ENCODE measurements at places on chromosomes 7 and 10. TPM values are rescaled to one million over a fixed set of nuclear protein-coding genes. Genes with fewer than 3 reads are reported as not detected.

STOX1 gene
- 0.42 TPM for total RNA-seq

ABCB4 gene
- total RNA-seq, result not detected

CD36 gene
- total RNA-seq, result not detected

SPDYE8 gene
- total RNA-seq, result not detected

ATXN7L1 gene
- total RNA-seq, result 5.0 TPM

MOSPD3 gene
- 42.1 TPM for total RNA-seq

ZNF239 gene
- total RNA-seq, result 0.52 TPM

ASZ1 gene
- not detected for total RNA-seq

GDF10 gene
- total RNA-seq, result not detected

PRSS37 gene
- not detected for total RNA-seq

- H3K27ac ChIP-seq, result peak overlapping the region; percentile 98
- DNase-seq, result no peak
- no peaks in the 10 kb centered on the region for H3K36me3 ChIP-seq
- peaks cover 69% of the 10 kb centered on the region for H3K4me1 ChIP-seq
Measured at GRCh38 chr10:3807211-3807927, 22.4 kb upstream of the KLF6 start.

DNA sequence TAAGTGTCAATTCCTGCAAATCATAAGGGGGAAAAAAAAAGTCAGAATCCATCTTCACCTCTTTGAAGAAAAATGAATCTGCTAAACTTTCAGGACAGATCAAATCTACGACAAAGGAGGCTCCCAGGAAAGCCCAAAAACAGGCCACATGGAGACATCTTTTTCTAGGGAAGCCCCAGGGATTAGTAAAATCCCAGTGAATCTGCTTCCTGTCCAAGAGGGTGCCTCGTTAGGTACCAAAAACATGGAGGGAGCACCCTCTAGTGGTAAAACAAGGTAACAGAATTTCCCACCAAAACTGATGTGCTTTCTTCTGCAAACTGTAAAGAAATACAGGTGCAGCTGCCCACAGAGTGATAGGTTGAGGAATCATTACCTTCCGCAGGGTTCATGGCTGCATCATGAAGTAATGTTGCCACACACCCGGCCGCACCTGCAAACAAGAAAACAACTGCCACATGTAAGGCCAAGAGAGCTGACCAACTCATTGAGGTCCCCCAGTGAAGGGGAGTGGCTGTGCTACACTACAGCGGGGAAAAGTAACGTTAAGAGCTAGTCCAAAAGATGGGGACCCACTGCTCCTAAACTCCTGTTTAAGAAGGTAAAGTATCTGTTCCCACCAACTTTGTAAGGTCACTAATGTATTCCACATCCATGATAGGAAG is 7.9 kb downstream of the SLC25A28 start:
- peak overlapping the region; percentile 31 for H3K27ac ChIP-seq
- H3K4me3 ChIP-seq, result no peak overlapping the region
- H3K36me3 ChIP-seq, result peaks cover 44% of the 10 kb centered on the region

DNA sequence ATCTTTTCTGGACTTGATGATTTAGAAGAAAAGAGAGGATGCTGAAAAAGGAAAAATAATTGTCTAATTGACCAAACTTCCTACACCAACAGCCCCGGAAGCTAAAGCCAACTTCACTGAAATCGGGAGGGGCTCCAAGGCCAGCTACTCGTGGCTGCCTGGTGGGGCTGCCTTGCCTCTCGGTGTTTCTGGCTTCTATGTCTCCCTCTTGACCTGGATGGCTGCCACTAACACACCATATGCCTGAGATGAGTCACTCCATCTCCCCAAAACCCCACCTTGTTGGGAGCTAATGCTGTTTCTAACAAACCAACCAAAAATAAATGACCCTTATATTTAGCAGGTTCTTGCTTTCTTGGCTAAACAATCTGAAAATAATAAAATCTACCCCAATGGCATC is 87.6 kb upstream of the AFAP1L2 start:
- H3K4me3 ChIP-seq, result peak overlapping the region; percentile 53
- no peaks in the 10 kb centered on the region for H3K27me3 ChIP-seq
- H3K27ac ChIP-seq, result peak overlapping the region; percentile 68
- no peak for DNase-seq
- peaks cover 45% of the 10 kb centered on the region for H3K36me3 ChIP-seq

GRCh38 chr10:76944640-76945039 is 693.0 kb downstream of the KCNMA1 start:
- H3K4me3 ChIP-seq, result no peak overlapping the region
- no peaks in the 10 kb centered on the region for H3K36me3 ChIP-seq
- no peak for DNase-seq
- H3K27ac ChIP-seq, result no peak overlapping the region
- H3K4me1 ChIP-seq, result no peaks in the 10 kb centered on the region
- peaks cover 2% of the 10 kb centered on the region for H3K27me3 ChIP-seq

DNA sequence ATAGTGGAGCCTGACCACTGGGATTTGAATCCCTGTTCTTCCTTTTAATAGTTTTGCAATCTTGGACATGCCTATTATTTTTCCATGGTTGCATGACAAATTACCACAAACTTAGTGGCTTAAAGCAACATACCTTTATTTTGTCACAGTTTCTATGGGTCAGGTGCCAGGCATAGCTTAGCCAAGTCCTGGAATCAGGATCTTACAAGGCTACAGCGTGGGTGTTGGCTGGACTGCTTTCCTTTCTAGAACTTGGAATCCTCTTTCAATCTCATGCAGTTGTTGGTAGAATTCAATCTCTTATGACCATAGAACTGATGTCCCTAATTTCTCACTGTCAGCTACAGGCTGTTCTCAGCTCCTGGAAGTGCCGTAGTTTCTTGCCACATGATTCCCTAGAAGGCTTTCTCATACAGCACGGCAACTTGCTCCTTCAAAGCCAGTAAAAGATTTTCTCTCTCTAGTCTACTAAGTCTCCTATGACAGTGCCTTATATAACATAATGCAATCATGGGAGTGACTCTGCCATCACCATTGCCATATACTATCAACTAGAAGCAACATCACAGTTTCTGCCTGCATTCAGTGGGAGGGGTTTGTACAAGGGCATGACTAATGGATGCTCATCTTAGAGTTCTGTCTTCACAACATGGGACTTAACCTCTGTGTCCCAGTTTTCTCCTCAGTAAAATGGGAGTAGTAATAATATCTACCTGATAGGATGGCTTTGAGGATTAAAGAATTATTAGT is 243.4 kb upstream of the FZD1 start:
- DNase-seq, result no peak
- no peak overlapping the region for H3K4me3 ChIP-seq
- H3K27ac ChIP-seq, result no peak overlapping the region
- no peaks in the 10 kb centered on the region for H3K27me3 ChIP-seq
- H3K36me3 ChIP-seq, result no peaks in the 10 kb centered on the region

DNA sequence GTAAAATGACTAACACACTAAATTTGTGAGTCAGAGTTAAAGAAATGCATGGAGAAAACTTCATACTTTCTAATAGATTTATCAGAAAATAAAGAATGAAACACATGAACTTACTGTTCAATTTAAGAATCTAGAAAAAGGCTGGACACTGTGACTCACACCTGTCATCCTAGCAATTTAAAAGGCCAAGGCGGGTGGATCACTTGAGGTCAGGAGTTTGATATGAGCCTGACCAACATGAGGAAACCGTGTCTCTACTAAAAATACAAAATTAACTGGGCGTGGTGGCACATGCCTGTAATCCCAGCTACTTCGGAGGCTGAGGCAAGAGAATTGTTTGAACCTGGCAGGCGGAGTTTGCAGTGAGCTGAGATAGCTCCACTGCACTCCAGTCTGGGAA is 1106.2 kb upstream of the LRRN3 start:
- DNase-seq, result no peak
- H3K27me3 ChIP-seq, result no peaks in the 10 kb centered on the region
- H3K36me3 ChIP-seq, result no peaks in the 10 kb centered on the region
- no peaks in the 10 kb centered on the region for H3K4me1 ChIP-seq
- H3K4me3 ChIP-seq, result no peak overlapping the region

DNA sequence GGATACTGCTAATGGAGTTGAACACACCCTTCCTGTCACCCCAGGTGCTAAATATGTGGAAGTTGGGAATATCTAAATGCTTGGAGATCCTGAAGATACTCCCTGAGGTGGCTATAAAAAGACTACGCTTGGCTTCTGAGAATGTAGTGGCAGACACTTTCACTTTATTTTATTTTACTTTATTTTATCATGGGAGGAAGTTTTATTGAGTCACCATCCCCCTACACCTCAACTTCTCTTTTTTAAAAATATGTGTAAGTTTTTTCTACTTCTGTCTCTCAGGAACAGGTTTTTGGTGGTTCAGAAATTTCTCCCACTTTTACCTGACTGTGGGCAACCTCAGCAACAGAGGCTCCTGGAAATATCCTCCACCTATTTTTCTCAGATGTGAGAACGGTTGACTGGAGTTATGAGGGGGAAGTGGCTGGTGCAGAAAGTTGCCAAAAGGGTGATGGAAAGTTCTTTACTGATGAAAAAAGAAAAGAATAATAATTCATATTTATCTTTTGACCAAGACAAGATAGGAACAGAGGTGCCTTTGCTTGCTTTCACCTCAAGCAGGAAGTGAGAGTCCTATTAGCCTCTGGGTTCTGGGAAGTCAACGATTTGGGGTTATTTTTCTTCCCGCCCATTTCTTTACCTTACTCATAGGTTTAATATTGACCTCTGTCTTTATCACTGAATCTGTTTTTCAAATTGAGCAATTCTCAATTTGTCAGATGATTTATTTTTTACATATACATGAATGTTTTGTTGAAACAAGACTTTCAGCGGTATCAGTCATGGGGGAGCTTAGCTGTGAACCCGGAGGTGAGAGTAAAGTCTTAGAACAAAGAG is 103.6 kb downstream of the AHR start:
- peak overlapping the region; percentile 33 for H3K4me3 ChIP-seq
- peaks cover 4% of the 10 kb centered on the region for H3K36me3 ChIP-seq
- H3K27ac ChIP-seq, result peak overlapping the region; percentile 85
- H3K27me3 ChIP-seq, result peaks cover 8% of the 10 kb centered on the region
- no peak for DNase-seq

GRCh38 chr7:139396323-139396951 is 36.7 kb downstream of the LUC7L2 start:
- H3K4me3 ChIP-seq, result no peak overlapping the region
- H3K36me3 ChIP-seq, result peaks cover 60% of the 10 kb centered on the region
- H3K4me1 ChIP-seq, result peaks cover 31% of the 10 kb centered on the region
- H3K27ac ChIP-seq, result peak overlapping the region; percentile 34
- DNase-seq, result no peak

DNA sequence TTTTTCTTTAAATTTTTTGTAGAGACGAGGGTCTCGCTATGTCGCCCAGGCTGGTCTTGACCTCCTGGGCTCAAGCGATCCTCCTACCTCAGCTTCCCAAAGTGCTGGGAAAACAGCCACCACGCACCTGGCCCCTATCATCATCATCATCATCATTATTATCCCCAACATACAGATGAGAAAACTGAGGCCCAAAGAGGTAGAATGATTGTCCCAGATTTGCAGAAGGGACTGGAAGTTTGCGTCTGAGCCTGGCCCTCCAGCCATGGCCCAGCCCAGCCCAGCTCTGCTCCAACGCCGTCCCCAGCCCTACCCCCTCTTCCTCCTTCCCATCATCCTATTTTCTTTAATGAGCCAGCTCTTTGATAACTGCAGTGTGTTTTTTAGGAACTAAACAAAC is 34.9 kb downstream of the TMEM130 start:
- H3K36me3 ChIP-seq, result no peaks in the 10 kb centered on the region
- no peak overlapping the region for H3K27ac ChIP-seq
- DNase-seq, result no peak
- H3K4me1 ChIP-seq, result no peaks in the 10 kb centered on the region
- no peaks in the 10 kb centered on the region for H3K27me3 ChIP-seq
- no peak overlapping the region for H3K4me3 ChIP-seq

GRCh38 chr7:44080686-44081265 is 1.6 kb downstream of the POLM start:
- no peak for DNase-seq
- no peaks in the 10 kb centered on the region for H3K27me3 ChIP-seq
- H3K36me3 ChIP-seq, result peaks cover 40% of the 10 kb centered on the region
- peak overlapping the region; percentile 91 for H3K27ac ChIP-seq
- peak overlapping the region; percentile 90 for H3K4me3 ChIP-seq

DNA sequence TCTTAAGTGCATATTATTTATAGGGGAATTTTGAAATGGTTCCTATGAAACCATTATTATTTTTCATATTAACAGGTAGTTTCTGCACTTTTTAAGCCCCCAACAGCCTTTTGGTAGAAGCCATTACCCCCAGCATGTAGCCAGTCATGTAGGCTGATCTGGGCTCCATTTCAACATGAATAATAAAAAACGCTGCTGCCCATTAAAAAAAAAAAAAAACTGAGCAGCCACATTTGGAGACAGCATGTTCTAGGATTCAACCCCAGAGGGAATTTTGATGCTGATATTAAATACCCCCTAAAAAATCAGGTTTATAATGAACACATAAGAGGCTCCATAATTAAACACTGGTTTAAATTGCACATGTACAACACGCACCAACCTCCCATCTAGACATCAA is 181.3 kb downstream of the RTKN2 start:
- H3K27ac ChIP-seq, result no peak overlapping the region
- no peak overlapping the region for H3K4me3 ChIP-seq
- peaks cover 45% of the 10 kb centered on the region for H3K4me1 ChIP-seq
- no peak for DNase-seq
- H3K27me3 ChIP-seq, result no peaks in the 10 kb centered on the region

DNA sequence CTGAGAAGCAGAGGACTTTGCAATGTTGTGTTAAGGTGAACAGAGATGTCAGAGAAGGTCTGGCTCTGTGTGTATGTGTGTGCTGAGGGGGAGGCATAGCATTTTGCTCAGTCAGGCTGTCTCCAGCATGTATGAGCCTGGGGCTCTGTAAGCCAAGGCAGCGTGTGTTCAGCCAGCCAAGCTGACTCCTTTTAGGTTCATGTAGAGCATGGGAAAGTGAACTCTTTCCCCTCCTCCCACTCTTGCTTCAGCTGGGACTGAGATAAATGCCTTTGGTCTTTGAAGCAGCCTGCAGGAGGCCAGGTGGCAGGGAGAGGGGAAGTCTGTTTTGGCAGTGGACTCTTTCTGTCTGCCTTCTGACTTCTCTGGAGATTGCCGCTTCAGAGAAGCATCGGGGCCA is 3.8 kb downstream of the SFXN2 start:
- no peak overlapping the region for H3K4me3 ChIP-seq
- peaks cover 27% of the 10 kb centered on the region for H3K36me3 ChIP-seq
- peaks cover 45% of the 10 kb centered on the region for H3K4me1 ChIP-seq
- no peak for DNase-seq

GRCh38 chr7:12847001-12847400 is 159.6 kb downstream of the ARL4A start:
- no peaks in the 10 kb centered on the region for H3K27me3 ChIP-seq
- no peak overlapping the region for H3K27ac ChIP-seq
- H3K4me1 ChIP-seq, result no peaks in the 10 kb centered on the region

DNA sequence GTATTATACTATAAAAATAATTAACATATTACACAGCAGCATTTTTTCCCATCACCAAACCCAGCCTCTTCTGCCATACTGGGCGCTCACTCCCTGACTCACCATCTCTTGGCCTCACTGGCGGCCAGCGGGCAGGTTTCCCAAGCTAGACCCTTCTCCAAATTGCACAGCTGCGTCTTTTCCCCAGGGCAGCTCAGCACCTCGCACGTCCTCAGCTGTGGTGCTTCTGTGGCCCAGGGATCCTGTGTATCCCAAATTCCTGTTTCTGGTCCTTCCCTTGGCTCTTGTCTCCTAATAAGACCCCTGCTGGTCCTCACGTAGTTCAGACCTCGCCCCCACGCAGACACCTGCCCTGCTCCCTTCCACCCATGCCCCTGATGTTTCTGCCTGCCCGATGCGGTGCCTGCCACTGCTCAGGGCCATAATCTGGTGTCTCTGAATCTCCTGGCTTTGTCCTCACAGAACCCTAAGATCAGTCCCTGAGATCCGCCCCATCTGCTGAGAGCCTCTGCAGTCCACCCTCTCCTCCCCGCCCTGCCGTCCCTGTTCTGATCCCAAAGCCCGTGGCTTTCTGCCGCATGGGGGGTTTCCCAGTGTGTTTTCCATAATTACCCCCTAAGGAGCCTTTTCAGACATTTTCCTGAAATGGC is 290.1 kb downstream of the TCERG1L start:
- H3K27me3 ChIP-seq, result no peaks in the 10 kb centered on the region
- H3K27ac ChIP-seq, result no peak overlapping the region
- H3K36me3 ChIP-seq, result no peaks in the 10 kb centered on the region
- H3K4me3 ChIP-seq, result no peak overlapping the region
- DNase-seq, result no peak

Measured in activated CD8-positive, alpha-beta T cell treated with anti-CD3 and anti-CD28 coated beads, Interleukin-2, amount 10 ng/mL, durations not matched to agents 7 days and 5 days (primary cell).